ENCODE measurements at places on chromosomes 5 and 9.
A peak's percentile ranks its signal among the peaks of the same experiment; 100 is the strongest.

DNA sequence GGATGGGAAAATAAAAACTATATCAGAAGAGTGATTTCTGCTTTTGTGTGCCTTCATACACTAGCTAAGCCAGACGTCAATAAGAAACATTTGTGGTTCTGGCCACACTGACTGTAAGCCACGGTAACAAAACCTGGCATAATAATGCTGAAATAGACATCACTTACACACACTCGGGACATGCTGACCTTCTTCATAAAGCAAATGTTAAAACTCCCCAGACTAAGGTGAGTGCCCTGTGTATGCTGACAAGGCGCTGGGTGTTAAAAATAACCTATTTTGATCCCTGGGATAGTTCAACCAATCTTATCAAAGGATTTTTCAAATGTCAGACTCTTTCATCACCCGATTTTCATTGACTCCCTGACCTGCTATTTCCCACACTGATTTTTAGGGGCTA is 337.0 kb downstream of the RAB3C start:
- no peak for DNase-seq

GRCh38 chr9:96217294-96217707 is 84.7 kb downstream of the HSD17B3 start:
- no peak for DNase-seq

DNA sequence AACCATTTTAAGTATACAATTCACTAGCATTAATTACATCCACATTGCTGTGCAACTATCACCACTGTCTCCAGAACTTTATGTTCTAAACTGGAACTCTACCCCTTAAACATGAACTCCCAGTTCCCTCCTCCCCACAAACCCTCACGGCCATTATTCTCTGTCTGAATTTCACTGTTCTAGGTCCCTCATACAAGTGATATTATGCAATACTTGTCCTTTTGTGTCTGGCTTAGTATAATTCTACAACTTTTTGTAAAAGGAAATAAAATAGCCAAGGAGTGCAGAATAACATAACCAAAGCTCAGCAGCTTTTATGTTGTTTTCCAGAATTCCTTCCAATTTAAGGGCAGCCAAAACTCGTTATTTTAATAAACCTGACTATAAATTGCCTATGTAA is 53.2 kb downstream of the NAA35 start:
- DNase-seq = no peak

- DNase-seq = no peak
These were observed 64.2 kb upstream of the HTR1A start for GRCh38 chr5:64026493-64026892.

- DNase-seq = no peak
These were observed 55.3 kb downstream of the PTBP3 start for GRCh38 chr9:112278152-112278551.

DNA sequence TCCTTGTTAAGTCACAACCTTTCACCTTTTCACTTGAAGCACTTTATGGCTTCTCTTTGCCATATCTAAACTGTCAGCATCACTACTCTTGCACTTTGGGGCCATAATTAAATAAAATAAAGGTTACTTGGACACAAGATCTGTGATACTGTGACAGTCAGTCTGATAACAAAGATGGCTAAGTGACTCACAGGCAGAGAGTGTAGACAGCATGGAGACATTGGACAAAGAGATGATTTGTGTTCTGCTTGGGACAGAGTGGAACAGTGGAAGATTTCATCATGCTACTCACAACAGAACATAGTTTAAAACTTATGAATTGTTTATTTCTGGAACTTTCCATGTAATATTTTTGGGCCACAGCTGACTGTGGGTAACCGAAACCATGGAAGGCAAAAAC is 81.7 kb upstream of the SMC5 start:
- DNase-seq = peak; percentile 29

DNA sequence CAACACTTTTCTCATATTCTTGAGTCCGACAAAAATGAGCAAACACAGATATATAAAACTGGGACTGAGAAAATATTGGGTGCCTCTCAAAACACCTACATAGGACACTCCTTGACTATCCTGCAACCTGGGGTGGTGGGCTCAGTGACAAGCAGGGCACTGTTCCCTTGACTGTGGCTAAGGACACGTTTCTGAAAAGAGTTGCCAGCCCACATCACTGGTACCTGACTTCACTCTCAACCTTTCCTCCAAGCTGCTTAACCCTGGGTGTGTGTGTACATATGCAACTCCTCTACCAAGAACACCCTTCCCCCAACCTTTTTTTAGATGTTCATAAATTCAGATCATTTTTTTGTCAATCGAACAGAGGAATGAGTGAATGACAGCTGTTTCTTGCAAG is 148.7 kb downstream of the ACTL7B start:
- DNase-seq = no peak

GRCh38 chr9:571741-572140 is 269.8 kb upstream of the DMRT1 start:
- DNase-seq = no peak

DNA sequence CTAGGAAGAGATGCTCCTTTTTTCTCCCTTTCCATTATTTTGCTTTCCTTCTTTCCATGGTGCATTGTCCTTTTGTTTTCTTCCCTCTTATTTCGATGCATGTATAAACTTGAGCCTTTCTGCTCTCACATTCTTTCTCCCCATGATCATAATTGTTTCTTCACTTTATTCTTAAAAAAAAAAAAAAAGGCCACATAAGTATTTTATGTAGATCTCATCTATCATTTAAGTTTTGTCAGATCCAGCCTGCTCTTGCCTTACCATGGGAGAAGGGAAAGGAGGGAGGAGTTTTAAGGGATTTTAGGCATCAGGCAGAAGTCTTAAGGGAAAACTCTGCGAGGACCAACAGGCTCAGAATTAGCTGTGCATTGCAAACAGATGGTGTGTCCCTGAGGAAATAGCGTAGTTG is 11.1 kb downstream of the TGFBR1 start:
- no peak for DNase-seq

DNA sequence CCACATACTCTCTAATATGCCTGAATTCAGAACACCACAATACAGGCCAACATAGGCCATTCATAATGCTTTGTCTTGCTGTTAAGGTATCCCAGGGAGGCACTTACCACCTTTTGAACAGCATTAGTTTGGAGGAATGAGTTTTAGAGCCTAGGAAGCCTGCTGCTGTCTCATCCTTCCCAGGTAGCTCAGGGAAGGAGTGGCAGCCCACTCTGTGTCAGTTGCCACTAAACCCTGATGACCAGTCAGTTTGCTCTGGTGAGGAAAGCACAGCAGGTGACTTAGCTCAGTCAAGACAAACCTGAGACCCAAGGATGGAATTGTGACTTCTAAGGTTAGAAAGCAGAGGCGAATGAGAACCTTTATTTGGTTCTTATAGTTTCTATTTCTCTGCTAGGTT is 337.4 kb upstream of the ATP10B start:
- DNase-seq = no peak

DNA sequence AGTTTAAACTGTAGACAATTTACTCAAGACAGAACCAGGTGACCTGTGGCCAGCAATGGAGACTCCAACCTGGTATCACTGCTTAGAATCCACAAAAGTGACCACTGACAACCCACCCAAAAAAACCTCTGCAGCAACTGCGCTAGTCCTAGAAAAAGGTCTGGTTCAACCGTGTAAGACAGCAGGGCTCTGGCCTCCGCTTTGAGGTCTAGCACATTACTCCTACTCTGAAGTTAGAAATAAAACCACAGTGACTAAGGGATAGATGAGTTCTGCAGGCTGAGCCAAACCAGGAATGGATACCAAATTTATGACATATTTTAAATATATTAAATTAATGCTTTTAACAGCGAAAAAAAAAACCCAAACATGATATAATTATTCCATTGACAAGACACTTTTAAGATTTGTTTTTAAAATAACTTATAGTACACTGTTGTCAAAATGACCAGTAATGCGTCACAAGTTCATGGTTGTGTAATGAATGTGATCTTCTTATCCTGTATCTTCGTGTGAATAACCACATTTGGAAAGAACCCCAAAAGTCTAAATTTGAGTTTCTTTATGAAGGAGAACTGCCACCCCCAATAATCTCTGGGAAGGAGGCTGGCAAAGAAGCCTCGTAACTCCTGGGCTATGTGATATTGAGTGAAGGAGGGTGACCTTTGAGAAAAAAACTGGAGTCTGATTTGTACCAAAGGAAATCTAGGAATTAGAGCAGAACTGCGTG is 101.9 kb upstream of the SLC44A1 start:
- DNase-seq = no peak

DNA sequence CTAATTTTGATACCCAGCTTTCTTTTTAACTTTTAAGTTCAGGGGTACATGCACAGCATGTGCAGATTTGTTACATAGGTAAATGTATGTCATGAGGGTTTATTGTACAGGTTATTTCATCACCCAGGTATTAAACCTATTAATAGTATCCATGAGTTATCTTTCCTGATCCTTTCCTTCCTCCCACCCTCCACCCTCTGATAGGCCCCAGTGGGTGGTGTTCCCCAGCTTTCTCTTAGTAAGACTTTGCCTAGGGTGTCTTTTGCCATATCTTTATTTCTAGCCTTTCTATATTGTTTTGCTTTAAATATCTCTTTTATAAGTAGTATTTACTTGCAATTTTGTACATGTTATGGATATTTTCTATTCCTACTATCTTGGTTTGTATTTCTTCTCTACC is 243.7 kb downstream of the SGCD start:
- DNase-seq = no peak

- DNase-seq = no peak
These were observed 8.1 kb upstream of the ZBTB43 start for GRCh38 chr9:126796758-126797157.

GRCh38 chr5:148934895-148935400 is 108.5 kb downstream of the ADRB2 start:
- DNase-seq = no peak

DNA sequence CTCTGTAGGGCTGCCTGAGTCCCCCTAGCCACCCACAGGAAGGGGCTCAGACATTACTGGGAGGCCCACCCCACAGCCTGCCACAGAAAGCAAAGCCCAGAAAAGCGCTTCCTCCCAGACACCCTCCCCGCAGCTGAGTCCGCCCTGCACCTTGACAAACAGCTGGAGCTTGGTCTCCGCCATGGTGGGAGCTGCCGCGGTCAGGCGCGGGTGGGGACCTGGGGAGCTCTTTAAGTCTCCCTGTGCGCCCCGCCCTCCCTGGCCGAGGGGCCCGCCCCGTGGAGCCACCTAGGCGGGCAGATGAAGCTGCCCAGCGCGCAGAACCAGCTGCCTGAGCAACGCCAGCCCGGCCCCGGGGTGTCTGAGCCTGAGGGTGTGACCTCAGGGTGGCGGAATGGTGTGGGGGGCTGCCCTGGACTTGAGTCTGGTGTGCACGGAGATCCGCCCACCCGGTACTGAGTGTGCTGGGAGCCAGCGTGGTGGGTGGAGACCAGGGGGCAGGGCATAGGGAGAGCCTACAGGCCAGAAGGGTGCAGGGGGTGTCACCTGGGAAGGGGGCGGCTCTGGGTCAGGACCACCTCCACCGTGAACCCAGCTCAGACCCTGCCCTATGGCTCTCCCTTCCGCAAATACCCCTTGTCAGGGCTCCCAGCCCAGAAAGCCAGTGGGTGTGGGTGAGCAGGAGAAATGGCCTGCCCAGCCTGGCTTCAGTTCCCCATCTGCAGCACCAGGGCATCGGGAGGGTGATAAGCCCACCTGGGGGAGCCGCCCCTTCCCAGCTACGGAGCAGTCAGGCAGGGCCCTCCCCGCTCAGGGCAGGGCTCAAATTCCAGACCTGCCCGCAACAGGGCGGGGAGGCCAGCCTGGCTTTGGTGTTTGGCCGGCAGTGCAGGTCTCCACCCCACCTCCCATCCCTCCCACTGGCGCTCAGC is at the start of gene CLIC3:
CLIC3 (minus strand) TSS at position 208 of the 932 bp plus-strand sequence; CDS start at position 183, 25 bp downstream.
- no peak for DNase-seq

DNA sequence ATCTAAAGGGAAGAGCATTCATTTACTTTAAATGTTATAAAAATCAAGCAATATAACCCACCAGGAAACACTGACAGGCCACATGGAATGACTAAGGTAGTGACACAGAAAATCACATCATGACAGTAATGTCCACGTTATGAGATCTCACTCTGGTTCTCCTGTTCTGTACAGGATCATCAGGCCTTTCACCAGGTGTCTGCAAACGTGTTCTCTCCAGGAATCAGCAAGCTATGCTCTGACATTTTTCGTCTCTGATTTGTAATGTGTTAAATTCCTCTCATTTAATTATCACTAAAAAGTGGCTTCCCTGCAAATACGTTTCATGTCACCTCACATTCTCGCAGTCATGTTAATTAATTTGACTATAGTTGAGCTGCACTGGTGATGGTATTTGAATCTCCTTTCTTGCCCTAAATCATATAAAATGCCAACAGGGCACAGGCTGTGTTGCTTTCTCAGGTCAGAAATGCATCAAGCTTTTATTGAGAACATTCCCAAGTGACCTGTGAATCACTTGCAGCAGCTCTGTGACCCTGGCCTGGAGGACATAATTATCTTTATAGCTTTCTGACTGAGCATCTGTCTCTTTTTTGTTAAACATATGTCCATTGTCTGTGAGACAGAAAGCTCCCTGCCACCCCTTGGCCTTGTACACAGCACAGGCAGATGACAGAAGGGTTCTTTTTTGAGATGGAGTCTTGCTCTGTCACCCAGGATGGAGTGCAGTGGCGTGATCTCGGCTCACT is 196.2 kb downstream of the DIRAS2 start:
- no peak for DNase-seq

DNA sequence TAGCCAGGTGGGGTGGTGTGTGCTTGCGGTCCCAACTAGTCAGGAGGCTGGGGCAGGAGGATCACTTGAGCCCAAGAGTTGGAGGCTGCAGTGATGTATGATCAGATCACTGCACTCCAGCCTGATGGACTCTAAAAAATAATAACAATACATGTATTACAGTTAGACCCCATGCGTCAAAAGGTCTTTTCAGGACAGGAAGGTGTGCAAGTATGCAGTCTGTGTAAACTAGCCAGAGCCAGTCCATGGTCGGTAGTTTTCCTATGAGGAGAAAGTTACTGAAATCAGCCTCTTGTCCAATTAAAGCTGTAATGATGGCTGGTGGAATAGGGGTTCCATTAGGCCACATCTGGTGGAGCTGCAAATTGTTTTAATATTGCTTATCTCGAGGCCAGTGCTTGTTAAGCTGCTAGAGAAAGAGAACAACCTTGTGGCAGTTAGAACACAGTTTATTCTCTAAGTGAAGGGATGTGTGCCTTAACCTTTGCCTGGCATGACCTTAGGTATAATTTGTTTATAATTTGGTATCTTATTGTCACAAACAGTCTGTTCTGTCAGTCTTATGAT is 1.5 kb upstream of the STOM start:
- DNase-seq = no peak

GRCh38 chr5:98735806-98736507 is 37.5 kb upstream of the RGMB start:
- DNase-seq = no peak

- no peak for DNase-seq
These were observed 330.3 kb downstream of the MLLT3 start for GRCh38 chr9:20292002-20292401.

DNA sequence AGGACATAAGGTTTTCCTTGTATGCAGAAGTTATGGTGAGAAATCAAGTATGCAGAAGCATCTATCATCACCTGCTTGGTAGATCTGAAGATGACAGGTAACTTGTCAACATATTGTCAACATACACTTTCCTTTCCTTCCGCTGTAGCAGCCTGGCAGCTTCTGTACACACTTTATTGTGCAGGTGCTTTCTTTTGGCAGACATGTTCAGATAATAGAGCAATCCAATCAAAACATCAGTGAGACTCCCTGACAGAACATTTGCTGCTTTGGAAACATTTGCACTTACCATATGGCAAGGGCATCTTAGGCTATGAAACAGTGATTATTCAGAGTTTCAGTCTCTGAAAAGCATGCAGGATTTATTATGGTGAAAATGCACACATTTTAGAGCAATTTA is 161.1 kb upstream of the CDH12 start:
- no peak for DNase-seq

- DNase-seq = no peak
These were observed 25.9 kb upstream of the SELENOP start for GRCh38 chr5:42837601-42838000.
